ENCODE measurements at places on chromosomes 4 and X.

- DNase-seq = peak; percentile 47
Observed at GRCh38 chr4:7029212-7029611, 14.0 kb upstream of the TADA2B start.

GRCh38 chrX:72041871-72042851 lies 89.6 kb downstream of the RTL5 start:
- peak; percentile 29 for DNase-seq

- DNase-seq = no peak
Observed at GRCh38 chrX:39158801-39159657, 357.8 kb downstream of the MID1IP1 start.

DNA sequence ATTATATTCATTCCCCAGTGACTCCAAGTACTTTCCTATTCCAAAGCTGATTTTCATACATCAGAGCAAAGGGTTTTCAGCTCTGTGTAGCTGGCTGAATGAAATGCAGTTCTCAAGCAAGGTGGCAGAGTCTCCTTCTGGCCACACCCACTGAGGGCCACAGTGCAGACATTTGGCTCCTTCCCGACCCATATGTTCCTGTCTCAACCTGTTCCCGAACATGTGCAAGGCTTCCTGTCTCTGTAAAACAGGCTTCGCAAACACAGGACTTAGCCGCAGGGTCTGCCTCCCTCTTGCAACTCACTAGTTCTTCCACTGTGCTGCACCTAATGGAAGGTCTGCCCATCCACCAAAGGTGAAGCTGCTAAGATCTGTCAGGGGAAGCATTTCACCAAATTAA lies 249.2 kb downstream of the MID1IP1 start:
- DNase-seq = no peak

DNA sequence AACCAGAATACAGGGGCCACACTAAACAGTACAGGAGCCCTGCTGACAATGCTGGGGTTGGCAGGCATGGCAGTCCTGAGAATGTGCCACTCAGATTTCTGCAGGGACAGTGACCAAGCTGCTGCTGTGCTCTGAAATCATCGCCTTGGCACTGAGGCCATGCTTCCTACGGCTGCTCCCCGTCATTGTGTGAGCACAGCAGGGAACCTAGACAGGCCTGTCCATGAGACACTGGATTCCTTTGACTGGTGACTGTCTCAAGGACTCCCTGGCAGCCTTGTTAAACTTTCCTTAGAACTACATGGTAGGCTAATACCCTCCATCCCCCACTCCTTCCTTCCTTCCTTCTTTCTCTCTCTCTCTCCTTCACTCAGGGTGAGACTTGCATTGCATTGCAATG lies 111.4 kb downstream of the LUZP4 start:
- no peak for DNase-seq

GRCh38 chr4:42671431-42672194 lies 14.7 kb upstream of the ATP8A1 start:
- no peak for DNase-seq

- no peak for DNase-seq
Observed at GRCh38 chrX:125998432-125998831, 167.7 kb downstream of the DCAF12L2 start.

DNA sequence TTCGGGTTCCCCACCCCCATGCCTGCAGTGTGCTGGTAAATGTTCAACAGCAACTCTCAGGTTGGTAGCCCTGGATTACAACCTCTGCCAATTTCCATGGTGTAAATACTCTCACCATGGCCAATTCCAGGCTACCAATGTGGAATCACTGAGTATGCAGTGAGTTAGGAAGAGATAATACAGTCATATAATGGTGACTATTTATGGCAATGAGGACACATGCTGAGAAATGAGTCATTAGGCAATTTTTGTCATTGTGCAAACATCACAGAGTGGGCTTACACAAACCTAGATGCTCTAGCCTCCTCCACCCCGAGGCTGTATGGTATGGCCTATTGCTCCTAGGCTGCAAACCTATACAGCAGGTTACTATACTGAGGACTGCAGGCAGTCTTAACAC lies 4.6 kb upstream of the CLDN24 start:
- DNase-seq = no peak
